ENCODE measurements at places on chromosomes 13 and 19.

- no peaks in the 10 kb centered on the region for H3K27me3 ChIP-seq
- H3K4me1 ChIP-seq: no peaks in the 10 kb centered on the region
- no peak overlapping the region for H3K27ac ChIP-seq
- no peak for DNase-seq
- no peak overlapping the region for H3K4me3 ChIP-seq
These were observed 33.9 kb upstream of the KLF2 start for GRCh38 chr19:16290692-16291091.

DNA sequence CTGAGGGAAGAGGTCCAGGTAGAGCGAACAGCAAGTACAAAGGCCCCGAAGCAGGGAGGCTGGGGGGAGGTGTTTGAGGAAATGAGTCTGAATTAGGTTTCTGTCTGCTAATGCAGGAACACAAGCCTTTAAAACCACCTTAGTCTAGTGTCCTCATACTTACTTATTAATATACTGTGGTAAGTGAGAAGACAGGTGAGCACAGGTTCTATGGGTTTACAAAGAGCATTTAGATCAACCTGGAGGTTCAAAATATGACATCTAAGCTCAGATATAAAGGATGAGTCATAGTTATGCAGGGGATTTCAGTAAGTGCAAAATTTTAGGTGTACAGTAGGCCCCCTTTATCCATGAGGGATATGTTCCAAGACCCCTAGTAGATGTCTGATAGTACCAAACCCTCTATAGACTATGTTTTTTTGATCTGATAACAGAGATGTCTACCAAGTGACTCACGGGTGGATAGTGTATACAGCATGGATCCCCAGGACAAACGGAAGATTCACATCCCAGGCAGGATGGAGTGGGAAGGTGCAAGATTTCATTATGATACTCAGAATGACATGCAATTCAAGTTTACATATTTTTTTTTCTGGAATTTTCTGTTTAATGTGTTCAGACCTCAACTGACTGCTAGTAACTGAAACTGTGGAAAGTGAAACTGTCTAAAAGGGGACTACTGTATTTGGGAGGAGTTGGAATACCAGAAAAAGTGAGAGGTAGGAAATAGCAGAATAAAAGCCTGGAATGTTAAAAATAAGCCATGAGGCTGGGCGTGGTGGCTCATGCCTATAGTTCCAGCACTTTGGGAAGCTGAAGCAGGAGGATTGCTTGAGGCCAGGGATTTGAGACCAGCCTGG, 18.2 kb upstream of the MED4 start:
- H3K4me3 ChIP-seq: no peak overlapping the region
- H3K4me1 ChIP-seq: no peaks in the 10 kb centered on the region
- no peaks in the 10 kb centered on the region for H3K27me3 ChIP-seq
- H3K27ac ChIP-seq: no peak overlapping the region
- DNase-seq: no peak

GRCh38 chr13:52846567-52847321, 1.7 kb downstream of the PCDH8 start:
- no peak overlapping the region for H3K4me3 ChIP-seq
- peaks cover 26% of the 10 kb centered on the region for H3K27me3 ChIP-seq
- DNase-seq: peak; percentile 85

DNA sequence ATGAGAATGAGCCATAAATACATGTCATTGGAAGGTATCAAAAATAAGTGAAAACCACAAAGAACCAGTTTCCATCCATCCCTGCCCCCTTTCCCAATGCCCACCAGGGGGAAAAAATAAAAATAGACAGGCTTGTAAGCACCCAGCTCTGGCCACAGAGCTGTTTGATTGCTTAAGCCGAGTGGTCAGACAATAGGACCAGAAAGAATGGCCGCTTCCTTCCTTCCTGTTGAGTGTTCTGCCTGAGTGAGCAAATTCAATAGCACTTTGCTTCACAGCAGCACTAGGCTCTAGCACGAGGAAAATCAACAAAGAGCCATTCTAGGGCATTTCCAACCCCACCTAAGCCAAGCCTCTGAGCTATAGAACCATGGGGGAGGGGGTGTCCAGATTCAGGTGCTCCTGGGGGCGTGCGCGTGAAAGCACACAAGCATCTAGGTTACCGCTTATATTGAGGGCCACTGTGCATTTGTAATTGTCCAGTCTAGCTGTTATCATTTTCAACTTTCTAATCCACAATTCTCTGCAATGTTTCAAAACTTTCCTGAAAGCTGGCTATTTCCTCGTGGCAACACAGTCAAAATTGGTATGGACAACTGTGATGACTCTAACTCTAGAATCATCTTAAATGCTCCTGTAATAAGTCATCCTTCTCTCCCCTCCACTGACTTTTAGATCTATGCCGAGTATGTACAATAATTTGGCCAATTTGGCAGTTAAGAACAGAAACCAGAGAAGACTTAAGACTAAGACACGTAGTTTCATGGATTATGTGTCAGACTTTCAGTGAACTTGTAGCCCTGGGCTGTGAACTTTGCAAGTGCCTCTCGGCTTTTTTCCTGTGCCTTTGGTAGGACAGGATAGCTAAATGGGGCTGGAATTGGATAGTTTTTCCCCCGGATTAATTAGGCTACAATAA, 64.3 kb downstream of the SPRY2 start:
- H3K27me3 ChIP-seq: no peaks in the 10 kb centered on the region
- no peak overlapping the region for H3K4me3 ChIP-seq
- no peak overlapping the region for H3K27ac ChIP-seq
- no peaks in the 10 kb centered on the region for H3K36me3 ChIP-seq
- H3K4me1 ChIP-seq: no peaks in the 10 kb centered on the region
- peak; percentile 45 for DNase-seq

DNA sequence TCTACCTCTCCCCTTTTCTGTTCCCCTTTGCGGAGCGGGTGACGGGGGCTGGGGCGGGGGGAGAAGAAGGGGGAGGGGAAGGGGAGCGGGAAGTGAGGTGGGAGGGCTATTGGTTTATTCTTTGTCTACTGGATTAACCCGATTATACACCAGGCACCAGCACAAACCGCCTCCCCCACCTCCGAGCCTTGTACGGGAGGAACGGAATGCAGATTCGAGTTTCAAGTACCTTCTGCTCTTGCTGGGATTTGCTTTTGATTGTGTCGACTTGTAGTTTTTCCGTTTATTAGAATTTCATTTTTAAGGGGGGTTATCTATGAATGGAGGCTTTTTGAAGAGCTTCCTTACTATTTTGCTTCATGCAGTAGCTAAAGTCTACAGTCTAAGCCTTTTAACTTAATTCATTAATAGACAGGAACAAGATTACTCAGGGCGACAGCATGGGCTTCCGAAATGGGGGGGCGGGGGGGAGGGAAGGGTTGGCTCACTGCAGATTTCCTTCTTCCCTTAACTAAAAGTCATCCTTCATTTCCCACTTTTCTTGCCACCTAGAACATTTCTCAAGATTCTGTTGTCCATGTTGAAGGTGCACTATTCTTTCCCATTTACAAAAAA, 937 bp upstream of the SPRY2 start:
- DNase-seq: peak; percentile 83
- peaks cover 8% of the 10 kb centered on the region for H3K36me3 ChIP-seq
- H3K27ac ChIP-seq: peak overlapping the region; percentile 100
- peak overlapping the region; percentile 55 for H3K4me3 ChIP-seq
- H3K4me1 ChIP-seq: peaks cover 10% of the 10 kb centered on the region

DNA sequence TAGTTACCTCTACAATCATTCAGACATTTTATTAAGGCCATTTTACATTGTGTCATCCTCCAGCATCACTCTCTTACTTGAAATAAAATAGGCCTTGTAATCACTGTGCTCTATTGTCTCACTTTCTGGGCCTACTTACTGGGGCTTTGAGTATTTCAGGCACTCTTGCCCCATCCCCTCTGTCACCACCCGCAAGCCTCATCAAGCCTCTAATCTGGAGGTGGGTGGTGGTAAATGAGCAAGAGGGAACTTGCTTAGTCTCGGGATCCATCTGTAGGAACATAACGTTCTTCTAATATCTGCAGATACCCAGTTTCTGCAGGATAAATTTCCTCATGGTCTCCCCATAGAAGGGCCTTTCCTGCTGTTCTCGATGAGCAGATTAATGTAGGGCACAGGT, 19.4 kb upstream of the GPR18 start:
- DNase-seq: no peak
- H3K4me3 ChIP-seq: no peak overlapping the region

DNA sequence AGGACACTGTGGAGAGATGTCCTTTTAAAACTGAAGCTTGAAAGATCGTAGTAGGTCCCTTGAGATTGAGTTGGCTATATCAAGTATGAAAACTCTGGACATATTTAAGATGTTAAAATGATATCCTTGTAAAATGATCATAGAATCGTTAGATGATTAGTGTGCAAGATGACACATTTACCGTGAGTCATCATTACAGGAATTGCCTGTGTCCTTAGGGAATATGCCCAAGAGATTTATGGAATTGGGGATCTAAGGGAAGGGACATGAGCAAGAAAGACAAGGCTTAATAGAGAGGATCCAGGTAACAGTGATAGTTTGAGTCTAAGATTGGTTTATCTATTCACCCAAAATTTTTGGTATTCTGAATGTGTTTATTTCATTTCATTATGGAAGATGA, 233.7 kb downstream of the GPC5 start:
- no peak overlapping the region for H3K27ac ChIP-seq
- no peaks in the 10 kb centered on the region for H3K4me1 ChIP-seq
- no peak overlapping the region for H3K4me3 ChIP-seq
- no peak for DNase-seq

DNA sequence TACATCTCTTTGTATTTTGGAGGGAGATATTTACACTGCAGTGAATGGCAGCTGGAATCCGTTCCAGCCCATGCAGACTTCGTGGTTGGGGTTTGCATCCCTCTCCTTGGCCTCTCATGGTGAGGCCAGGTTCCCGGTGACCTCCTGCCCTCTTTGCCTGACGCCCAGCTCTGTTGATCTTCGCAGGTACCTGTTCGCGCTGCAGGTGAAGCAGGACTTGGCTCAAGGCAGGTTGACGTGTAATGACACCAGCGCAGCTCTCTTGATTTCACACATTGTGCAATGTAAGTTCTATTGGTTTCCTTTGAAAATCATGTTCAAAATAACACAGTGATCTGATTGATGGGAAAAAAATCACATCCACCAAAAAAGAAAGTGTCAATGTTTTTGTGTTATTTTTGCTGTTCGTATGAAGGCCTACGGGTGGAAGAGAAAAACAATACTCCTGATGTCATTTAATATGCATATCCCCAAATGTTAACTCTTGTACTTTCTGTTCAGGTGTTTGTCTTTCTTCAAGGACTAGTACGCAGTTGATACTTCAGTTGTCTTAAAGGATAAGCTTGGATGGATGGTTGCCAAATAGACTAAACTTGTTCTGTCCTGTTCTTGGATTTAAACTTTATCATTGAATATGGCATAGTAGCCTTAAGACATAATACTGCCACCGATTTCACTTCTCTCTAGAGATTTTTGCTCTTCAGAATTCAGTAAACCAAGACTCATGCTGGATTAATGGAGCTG, 199.1 kb downstream of the STK24 start:
- no peak overlapping the region for H3K4me3 ChIP-seq
- no peaks in the 10 kb centered on the region for H3K27me3 ChIP-seq
- H3K36me3 ChIP-seq: no peaks in the 10 kb centered on the region
- no peak for DNase-seq
- H3K4me1 ChIP-seq: no peaks in the 10 kb centered on the region

- no peak overlapping the region for H3K4me3 ChIP-seq
- H3K27ac ChIP-seq: no peak overlapping the region
- peaks cover 2% of the 10 kb centered on the region for H3K4me1 ChIP-seq
- H3K36me3 ChIP-seq: no peaks in the 10 kb centered on the region
- no peaks in the 10 kb centered on the region for H3K27me3 ChIP-seq
- no peak for DNase-seq
These were observed 1.4 kb upstream of the GIPC1 start for GRCh38 chr19:14497228-14497921.

DNA sequence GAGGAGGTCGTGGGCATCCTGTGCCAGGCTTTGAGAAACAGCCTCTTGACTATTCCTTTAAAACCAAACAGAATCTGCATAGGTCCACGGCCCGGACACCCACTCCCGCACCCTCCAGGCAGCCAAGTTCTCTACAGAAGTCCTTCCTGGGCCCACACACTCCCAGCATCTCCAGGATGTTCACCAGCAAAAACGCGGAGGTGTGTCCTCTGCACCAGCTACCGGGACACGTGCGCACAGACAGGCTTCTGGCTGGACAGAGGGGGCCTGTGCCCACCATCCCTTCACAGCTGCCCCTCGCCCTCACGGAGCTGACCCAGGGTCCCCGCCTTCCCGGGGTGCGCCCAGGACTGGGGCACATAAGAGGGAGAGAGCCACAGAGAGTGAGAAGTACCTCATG, 44.2 kb downstream of the CEBPG start:
- H3K27me3 ChIP-seq: no peaks in the 10 kb centered on the region
- H3K36me3 ChIP-seq: no peaks in the 10 kb centered on the region
- H3K27ac ChIP-seq: no peak overlapping the region
- no peak overlapping the region for H3K4me3 ChIP-seq
- no peaks in the 10 kb centered on the region for H3K4me1 ChIP-seq
- no peak for DNase-seq

DNA sequence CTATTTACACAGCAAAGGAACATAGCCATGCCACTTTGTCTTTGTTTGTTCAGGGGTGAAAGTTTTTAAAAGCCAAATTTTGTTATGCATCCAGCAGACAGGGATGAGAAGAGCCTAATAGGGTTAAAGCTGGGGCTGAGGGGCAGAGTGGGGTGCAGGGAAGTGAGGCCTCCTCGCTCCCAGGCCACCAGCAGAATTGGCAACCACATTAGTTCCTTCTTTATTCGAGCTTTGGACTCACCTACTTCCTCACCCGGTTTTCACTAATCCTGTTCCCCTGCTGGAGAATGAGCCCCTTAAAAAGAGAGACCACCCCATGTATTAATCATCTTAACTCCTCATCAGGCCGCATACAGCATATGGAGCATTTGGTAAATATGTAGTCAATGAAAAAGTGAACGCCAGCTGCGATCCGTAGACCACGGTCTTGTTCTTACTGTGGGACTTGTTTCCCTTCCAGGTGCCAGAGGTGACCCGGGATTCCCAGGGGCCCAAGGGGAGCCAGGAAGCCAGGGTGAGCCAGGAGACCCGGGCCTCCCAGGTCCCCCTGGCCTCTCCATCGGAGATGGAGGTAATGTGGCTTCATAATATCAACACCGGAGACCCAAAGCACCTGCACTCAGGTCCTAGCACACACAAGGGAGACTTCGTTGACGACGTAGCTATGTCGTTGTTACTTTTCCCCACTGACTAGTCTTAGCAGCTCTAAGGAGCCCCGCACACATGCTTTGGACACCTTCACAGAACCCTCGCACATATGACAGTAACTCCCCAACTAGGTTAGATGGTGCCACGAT, 112.1 kb downstream of the RAB20 start:
- no peak overlapping the region for H3K27ac ChIP-seq
- no peak overlapping the region for H3K4me3 ChIP-seq
- no peaks in the 10 kb centered on the region for H3K36me3 ChIP-seq
- no peaks in the 10 kb centered on the region for H3K4me1 ChIP-seq
